AG04449 (cell line): ENCODE measurements at places on chromosomes 5 and 9.

GRCh38 chr5:93382188-93382825, 198.7 kb downstream of the NR2F1-AS1 start:
- no peak for DNase-seq

DNA sequence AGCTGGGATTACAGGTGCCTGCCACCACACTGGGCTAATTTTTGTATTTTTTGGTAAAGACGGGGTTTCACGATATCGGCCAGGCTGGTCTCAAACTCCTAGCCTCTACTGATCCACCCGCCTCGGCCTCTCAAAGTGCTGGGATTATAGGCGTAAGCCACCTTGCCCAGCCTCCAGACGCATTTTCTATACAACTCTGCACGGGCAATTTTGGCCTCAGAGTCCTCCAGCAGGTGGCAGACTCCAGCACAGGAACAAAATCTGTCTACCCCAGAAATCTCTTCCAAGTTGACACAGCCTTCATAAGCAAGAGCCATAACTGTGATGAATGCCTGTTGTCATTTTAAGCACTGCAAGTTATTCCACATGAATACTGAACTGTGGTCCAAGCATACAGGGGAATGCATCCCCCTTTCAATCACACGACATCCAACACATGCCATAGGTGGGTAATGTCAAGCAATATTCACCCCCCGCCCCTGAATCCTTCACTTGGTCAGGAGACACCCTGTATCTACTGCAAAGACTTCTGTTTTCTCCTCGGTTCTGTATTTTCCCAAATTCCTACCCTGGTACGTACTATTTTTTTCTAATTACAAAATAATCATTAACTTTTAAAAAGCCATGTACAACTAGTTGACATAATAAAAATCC, 50.8 kb downstream of the ALDH7A1 start:
- DNase-seq: no peak

DNA sequence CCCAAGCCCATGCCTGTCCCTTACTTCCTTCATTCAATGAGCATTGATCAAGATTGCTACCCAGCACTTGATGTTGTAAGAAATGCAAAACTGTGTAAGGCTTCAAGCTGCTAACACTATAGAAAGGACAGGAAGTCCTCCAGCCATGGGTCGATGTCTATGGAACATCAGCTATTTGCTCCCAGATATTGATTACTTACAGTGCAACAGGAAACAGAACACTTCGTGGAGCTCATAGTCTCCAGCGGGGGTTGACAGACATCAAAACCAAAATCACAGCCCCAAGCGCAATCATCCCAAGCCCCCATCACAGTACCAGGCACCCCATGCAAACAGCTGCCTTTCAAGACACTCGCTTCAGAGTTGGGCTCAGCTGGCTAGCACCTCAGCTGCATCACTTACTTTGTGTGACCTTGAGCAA, 26.8 kb upstream of the DUSP1 start:
- no peak for DNase-seq

- no peak for DNase-seq
Measured at GRCh38 chr9:3971391-3972082, 328.3 kb downstream of the GLIS3 start.

DNA sequence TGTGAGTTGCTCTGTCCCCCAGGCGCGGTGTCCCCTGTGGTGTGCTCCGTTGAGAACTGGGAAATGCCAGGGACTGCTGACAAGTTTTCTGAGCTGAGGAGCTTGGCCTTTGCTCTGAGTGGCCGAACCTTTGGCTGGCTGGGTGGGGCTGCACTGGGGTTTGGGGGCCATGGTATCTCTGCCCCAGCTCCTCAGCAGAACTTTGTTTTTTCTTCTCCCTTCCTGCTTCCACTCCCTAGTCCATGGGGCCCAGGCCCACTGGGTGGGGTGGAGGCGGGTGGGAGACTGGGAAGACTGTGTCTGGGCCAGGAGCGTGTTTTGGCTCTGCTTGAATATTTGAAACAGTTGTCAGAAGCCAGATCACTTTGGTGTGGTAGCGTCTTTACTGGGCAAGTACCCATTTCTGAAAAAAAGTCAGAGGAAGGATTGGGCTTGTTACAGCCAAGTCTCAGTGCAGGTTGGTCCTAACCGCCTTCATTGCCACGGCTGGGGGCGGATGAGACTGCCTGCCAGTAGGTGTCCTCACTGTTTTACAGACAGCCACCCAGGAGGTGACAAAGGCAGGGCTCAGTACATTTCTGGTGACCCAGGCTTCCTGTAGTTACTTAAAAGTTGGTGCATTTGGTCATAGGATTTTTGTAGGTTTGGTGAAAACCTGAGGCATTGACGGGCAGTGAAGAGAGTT, 92.7 kb downstream of the DAB2IP start:
- no peak for DNase-seq

DNA sequence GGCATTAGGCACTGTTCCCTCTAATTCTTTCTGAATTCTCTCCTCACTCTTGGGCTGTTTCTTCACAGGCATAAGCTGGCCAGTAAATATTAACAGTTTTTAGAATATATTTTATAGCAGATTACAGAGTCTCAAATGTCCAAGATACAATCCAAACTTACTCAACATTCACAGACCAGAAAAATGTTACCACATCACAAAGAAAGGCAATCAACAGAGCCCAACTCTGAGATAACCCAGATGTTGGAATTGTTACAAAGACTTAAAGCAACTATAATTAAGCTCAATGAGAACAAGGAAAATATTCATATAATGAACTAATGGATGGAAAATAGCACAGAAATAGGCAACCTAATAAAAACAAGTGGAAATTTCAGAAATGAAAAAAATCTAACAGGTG, 401.1 kb upstream of the RGMB start:
- DNase-seq: no peak

DNA sequence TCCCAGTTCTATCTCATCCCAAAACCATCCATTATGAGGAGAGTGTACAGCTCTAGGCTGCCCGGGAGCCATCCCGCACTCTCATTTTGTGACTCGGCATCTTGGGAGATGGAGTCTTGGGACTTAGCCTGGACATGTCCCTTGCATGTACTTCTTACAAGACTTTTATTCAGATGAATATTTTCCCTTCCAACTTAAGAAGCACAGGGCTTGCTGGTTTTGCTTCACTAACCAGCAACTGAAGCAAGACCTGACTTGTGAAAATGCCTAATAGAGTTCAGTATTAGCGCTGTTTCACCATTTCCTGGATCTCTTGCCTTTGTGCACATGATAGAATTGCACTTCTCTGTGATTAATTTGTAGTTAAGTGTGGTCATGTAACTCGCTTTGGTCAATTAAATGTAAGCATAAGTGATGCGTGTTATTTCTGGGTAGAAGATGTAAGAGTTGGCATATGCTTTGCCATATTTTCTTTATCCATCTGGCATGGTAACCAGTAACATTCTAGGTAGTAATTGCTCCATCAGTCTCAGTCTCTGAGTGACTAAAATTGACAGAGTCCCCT, 55.8 kb downstream of the PDCD1LG2 start:
- no peak for DNase-seq

GRCh38 chr5:33936381-33937016, at the start of gene RXFP3:
Gene RXFP3, plus strand, starts transcription at chr5:33936386. Its CDS starts 355 bp downstream, at chr5:33936741.
- DNase-seq: no peak

DNA sequence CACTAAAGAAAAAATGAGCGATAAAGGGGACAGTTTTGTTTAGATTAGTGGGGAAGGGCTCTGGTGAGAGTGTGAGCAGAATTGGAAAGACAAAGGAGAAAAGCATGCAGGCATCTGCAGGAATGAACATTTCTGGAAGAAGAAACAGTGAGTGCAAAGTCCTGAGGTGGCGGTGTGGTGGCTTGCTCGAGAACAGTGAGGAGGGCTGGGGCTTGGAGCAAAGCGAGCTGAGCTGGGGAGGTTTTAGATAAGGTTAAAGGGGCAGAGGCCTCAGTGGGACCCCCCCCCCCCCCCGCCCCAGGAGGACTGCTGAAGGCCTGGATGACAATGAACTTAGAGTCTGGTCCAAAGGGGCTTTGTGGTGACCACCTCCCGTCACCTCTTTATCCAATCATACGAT, 202.7 kb upstream of the MVB12B start:
- DNase-seq: no peak

GRCh38 chr5:163453705-163454104, 6.2 kb downstream of the NUDCD2 start:
- no peak for DNase-seq

DNA sequence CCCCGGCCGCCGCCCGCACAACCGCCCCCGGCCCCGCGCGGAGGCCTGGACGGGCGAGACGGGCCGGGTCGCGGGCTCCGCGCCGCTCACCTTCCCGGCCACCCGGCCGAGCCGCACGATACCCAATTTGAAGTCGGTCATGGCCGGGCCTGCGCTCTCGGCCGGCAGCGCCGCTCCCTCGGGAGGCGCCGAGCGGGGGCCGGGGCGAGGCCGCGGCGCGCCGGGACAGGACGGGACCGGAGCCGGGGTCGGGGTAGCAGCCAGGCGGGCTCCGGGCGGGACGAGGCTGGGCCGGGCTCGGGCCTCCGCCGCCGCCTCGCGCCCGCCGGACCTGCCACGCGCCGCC, 216 bp downstream of the ZMYND19 start:
- no peak for DNase-seq

DNA sequence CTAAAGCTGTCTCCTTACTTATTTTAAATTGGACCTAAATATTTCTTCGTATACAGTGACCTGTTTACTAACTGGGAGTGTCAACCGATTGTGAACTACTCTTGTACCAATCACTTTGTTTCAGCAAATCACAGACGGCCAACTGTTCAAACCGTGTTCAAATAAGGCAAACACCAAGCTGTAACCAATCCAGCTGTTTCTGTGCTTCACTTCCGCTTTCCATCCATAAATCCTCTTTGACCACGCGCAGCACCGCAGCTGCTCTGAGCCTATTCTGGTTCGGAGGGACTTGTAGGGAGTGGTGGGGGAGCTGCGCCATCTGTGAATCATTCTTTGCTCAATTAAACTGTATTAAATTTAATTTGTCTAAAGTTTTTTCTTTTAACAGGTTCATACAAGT, 4.8 kb upstream of the FAM240B start:
- no peak for DNase-seq

DNA sequence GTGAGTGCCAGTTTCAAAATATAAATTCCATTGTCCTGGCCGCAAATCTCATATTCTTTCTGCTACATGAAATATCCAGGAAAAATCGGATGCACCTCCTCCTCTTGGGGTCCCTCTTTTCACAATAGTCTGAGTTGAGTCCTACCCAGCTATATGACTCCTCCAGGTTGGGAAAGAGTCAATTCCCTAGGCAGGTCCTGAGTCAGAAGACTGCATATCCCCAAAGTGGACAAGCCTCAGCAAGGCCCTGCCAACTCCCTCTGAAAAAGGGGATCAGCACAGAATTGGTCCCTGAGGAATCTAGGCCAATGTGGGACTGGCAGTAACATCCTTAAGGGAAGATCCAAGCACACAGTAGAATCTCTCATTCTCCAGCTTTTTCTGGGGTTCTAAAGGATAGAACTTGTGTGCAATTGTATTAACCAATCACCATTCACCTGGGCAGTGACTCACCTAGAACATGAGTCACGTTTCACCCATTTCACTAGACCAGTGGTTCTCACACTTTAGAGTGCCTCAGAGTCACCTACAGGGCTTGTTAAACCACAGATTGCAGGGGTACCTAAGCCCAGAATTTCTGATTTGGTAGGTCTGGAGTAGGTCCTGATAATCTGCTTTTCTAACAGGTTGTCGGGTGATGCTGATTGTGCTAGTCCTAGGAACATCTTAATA, 44.7 kb upstream of the TMEM215 start:
- DNase-seq: no peak

DNA sequence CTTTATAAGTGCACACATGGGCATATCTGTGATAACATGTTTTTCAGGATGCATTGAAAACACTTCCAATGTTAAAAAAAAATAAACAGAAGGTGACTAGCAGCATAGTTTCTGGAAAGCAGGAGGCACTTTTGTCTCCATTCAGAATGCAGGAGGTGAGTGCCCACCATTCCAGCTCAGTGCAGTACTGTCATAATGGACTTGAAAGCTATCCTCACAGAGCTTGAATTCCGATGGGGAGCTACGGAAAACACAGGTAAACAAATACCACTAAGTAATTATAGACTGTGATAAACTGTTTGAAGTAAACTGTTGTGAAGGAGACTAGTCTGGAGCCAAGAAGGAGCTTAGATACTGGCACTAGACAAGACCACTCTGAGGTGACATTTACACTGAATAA, 9.9 kb downstream of the FBN2 start:
- DNase-seq: no peak

DNA sequence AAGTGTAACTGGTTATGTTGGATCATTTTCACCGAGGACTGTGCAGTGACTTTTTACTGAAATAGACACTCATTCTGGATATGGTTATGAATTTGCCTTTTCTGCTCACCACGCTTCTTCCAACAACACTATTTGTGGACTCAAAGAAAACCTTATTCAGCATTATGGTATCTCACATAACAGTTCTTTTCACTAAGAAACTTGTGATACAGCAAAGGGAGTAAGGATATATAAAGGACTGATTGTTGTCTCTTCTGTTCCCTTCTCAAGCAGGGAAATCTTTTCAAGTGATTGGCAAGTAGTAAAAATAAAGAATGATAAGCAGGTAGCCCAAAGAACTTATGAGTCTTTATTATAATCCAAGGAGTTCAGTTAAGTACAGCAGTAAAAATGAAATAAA, 131.5 kb upstream of the SV2C start:
- DNase-seq: no peak

DNA sequence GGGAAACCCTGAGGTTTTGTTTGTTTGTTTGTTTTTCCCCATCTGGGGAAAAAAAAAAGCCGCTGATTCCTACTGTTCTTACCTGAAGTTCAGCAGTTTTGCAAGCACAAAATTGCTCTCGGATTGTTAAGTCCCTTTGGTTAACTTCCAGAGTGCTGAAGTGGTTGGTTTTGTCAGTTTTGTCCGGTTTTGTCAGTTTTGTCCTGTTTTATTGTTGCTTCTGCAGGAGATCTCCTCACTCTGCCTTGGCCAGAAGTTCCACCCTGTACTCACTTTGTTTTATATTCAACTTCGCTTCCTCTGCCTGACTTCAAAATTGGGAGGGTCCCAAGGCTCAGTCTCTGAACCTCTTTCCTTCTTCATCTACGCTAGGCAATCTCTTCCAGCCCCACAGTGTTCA, 14.4 kb downstream of the ZNF346 start:
- DNase-seq: no peak

- DNase-seq: no peak
Measured at GRCh38 chr5:150073086-150073625, 13.2 kb downstream of the CSF1R start.

GRCh38 chr9:38067859-38068681, 957 bp downstream of the SHB start:
- no peak for DNase-seq

- no peak for DNase-seq
Measured at GRCh38 chr5:138650196-138650595, 75.0 kb upstream of the HSPA9 start.
